ENCODE measurements at places on chromosomes 7 and 10.

- DNase-seq = no peak
Measured at GRCh38 chr10:3476186-3476585, 303.6 kb upstream of the PITRM1 start.

DNA sequence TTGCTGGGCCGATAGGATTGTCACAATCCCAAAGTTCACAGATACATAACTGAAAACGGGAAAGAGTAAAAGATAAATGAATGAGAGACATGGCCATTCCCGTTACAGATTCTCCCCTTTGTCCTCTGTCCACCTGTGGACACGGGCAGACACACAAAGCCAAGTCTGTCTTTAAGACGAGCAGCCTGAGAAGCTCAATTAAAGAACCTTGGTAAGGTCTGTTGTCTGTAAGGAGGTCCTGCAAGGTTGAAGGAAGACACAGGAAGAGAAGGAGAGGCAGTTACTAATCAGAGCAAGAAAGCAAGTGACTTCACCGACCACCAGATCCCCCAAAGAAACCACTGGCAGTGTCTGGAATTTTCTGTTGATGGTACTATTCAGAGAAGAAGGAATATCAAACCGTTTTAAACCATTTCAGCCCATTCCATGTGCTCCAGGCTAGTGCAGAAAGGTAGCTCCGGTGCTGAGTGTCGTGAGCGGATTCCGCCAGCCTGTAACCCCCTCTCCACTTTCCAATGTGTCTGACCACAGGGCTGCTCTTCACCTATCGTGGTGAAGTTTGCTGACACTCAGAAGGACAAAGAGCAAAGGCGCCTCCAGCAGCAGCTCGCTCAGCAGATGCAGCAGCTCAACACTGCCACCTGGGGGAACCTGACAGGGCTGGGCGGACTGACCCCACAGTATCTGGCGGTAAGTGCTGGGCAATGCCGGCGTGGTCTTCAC lies 252.6 kb downstream of the CELF2 start:
- DNase-seq = peak; percentile 72

DNA sequence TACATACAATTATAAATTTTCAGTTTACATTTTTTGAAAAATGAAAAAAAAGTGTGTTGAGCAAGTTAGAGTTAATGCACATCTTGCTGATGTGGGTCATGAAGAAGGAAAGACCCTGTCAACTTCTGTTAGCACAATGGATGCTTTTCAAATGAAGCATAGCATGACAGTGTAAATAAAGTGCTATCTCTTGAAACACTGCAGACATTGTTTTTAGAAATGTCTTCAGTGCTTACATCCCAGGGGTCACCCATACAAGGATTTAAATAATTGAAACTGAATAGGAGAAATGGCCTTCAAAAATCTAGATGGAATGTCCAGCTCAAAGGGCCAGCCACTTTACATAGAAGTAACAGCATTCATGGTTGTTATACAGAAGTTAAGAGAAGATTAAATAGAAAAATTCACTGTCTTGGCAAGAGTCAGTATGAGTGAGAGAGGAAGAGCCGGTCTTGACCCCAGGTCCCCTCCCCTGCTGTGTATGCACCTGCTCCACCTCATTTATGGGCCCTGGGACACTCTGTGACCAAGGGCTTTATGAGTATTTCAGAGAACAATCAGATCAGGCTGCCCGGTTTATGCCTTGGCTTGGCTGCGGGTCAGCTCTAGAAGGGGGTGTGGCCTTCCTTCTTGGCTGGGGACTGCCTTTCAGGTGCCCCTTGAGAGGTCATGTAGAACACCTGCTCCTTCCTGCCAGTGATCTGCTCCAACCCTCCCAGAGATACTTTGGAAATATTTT lies 237.7 kb upstream of the TMEM72 start:
- no peak for DNase-seq

- DNase-seq = no peak
Measured at GRCh38 chr10:32692174-32692573, 246.2 kb downstream of the CCDC7 start.

Measured in left lobe of liver (tissue), 2 donors.